RWPE1 (cell line): ENCODE measurements at places on chromosomes 5 and 9.

DNA sequence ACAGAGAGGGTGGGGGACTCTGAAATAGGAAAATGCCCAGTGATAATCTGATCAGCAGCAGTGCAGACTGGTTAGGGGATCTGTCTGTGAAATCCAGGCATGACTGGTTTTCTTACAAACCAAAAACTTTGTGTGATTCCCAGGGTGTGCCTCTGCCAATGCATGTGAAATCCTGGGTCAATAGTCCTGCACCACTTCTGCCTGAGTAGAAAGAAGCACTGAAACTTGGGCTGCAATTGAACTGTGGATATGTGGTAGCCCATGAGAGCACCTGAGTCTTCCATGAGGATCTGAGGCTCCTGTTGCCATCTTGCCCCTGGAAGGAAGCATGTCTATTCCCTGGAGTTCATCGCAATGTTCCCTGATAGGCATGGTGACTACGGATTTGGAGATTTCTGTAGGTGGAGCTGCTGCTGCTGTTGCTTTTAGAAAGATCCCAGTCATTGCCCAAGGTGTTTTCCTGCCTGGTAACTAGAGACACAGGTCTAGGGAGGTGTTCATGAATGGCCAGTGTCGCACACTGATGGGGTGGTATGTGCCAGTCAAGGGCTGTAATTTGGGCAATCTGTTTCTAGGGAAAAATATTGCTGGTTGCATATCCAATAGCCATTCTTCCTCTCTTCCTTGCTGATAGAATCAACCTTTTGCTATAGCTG is 146.7 kb downstream of the CARTPT start:
- DNase-seq, result peak; percentile 25

DNA sequence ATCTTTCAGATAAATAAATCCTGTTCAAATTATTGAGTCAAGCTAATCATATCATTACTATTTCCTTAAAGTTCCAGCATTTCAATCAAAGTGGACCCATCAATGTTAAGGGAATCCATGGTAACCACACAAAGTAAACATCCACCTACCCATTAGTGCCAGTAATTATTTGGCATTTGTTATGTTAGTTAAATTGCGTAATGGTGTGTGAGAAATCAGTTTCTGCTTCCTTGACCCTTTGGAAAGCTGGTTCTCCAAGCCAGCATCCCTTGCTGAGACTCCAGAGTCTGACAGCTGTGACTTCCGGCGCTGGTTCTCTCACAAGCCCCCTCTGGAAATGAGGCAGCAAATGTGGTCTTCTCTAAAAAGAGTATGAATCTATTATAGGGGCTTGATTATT is 308.6 kb upstream of the EFNA5 start:
- DNase-seq, result no peak

GRCh38 chr5:157611571-157612476 is 36.2 kb upstream of the ADAM19 start:
- DNase-seq, result peak; percentile 75

DNA sequence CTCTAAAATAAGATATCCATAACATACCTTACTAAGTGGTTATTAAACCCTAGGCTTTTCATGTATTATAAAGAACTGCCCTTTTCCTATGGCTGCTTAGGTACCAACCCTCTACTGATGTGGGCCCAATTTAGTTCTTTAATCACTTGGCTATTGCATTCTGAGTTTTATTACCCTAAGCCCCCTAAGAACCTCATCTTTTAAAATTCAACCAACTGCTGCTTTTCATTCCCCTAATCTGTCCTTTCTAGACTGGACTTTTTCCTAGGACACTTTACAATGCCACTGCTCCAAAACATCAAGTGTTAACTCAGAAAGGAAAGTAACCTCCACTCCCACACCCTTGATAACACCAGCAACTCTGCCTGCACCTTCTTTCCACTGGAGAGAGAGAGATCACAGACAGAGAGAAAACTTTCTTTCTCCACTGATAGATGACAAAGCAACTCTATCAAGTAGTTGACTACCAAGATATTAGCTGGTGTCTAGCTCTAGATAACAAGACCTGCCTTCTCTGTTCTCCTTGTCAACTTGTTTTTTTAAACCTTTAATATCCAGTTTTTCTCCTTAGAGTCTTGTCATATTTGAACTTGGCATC is 27.3 kb downstream of the ELL2 start:
- DNase-seq, result no peak

- DNase-seq, result no peak
Observed at GRCh38 chr5:66438696-66439095, 157.5 kb upstream of the MAST4 start.

- peak; percentile 68 for DNase-seq
Observed at GRCh38 chr9:95756986-95757385, 118.5 kb upstream of the ERCC6L2 start.

DNA sequence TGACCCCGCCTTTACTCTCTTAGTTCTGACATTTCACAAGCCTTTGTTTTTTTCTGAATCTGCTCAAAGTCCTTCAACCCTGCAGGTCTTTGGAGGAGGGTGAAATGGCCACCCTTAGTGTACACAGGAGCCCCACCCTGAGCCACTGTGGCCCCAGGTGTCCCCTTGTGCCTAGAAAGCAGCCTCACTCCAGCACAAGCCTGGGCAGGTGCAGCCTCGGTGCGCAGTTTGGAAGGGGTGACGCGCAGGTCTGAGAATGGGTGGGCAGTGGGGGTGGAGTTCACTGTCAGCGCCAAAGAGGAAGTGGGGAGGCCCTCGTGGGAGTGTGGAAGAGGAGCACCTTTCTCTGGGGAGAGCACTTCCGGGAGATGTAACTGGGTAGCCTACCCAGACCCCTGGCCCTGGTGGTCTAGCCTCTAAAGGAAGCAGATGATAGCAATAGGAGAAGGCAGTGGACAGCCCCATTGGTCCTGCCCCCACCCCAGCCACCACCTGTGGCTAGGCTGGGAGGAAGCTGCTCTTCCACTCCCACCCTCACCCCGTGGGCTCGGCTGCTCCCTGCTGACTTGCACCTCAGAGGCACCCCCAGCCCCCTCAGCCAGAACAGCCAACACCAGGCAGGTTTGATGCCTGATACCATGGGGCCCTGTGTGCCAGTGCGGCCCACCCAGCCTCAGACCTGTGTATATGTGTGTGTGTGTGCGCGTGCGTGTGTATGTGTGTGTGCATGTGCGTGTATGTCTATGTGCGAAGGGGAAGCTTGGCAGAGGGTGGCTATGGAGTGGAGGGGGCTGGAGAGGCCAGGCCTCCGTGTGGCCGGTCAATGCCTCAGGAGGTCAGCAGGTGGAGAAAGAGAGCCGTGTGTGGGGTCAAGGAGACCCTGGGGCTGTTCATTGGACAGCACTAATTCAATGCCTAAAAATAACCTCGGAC is 16.8 kb upstream of the DAB2IP start:
- peak; percentile 42 for DNase-seq

- DNase-seq, result no peak
Observed at GRCh38 chr5:40441733-40442132, 238.0 kb upstream of the PTGER4 start.

DNA sequence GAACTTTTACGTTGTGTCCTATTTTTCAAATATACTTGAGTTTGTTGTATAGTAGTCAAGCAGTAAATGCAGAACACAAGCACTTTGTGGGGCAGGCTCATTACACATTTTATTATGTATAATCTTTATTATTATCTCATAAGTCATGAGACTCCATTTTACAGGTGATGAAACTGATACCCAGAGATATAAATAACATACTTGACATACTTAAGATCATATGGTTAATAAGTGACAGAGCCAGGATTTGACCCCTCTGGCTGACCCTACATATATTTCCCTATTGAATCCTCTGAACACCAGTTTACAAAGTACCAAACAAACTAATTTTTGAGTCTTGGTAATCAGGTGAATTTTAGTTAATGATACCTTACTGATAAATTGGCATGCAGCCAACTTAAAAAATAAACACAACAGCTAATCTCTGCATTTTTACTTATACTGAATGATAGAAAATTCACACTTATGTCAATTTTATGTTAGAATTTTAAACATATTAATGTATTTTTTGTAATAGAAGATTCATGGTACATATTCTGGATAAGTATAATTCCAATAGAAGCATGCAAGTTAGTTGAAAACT is 305.0 kb upstream of the MEF2C start:
- no peak for DNase-seq

DNA sequence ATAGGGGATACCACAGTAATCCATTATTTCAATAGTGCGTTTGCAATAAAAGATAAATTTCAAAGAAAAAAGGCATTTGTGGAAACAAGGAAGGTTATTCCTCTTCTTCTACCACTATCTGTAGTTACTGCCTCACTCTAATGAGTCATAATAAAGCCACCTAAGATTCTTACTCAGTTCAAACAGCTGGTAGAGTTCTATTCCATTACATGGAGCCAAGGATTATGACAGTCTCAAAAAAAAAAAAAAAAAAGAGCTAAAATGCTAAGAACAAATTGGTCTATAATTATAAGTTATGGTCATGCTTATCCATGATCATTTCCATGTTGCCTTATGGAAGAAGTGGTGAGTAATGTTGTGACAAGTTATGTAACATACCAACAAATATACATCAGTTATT is 46.3 kb downstream of the DENND1A start:
- peak; percentile 13 for DNase-seq

GRCh38 chr9:136086951-136087740 is 7.9 kb downstream of the NACC2 start:
- DNase-seq, result no peak

DNA sequence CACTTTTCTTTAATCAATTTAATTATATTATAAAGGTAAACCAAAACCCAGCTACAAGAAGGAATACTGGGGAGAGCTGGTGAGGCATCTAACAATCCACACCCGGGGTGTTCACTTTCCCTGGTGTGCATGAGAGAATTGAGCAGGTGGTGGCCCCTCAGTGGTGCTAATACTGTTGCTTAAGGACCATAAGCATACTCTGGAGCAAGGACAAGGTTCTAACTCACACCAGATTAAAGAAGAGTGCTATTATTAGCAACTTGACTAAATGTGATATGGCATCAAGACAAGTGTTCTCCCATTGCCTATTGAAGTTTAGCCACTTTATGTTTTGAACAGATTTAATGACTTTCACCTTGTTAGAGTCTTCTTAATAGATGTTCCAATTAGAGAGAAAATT is 8.8 kb downstream of the RGS7BP start:
- DNase-seq, result no peak

DNA sequence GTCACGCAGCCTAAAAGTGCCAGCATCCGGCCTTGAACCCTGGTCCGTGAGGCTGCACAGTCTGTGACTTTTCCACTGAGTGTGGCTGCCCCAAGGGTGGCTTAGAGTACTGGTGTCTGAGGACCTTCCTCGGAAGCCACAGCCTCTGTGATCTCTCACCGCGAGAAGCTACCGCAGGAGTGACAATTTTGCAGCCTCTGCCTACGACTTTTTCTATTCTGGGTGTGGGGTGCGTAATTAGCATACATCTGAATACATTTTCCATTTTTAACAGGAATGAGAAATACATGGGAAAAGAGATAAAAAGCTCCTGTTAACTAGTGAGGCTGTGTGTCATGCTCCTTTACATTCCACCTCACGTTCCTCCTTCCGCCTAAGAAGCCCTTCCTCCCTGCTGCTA is 48.3 kb upstream of the HRH2 start:
- no peak for DNase-seq

- no peak for DNase-seq
Observed at GRCh38 chr5:116880150-116880549, 305.5 kb upstream of the SEMA6A start.
